GM20000 (cell line): ENCODE measurements at places on chromosomes 7 and 10.

- peak; percentile 76 for DNase-seq
These were observed 11.2 kb downstream of the MNX1 start for GRCh38 chr7:156998988-156999957.

DNA sequence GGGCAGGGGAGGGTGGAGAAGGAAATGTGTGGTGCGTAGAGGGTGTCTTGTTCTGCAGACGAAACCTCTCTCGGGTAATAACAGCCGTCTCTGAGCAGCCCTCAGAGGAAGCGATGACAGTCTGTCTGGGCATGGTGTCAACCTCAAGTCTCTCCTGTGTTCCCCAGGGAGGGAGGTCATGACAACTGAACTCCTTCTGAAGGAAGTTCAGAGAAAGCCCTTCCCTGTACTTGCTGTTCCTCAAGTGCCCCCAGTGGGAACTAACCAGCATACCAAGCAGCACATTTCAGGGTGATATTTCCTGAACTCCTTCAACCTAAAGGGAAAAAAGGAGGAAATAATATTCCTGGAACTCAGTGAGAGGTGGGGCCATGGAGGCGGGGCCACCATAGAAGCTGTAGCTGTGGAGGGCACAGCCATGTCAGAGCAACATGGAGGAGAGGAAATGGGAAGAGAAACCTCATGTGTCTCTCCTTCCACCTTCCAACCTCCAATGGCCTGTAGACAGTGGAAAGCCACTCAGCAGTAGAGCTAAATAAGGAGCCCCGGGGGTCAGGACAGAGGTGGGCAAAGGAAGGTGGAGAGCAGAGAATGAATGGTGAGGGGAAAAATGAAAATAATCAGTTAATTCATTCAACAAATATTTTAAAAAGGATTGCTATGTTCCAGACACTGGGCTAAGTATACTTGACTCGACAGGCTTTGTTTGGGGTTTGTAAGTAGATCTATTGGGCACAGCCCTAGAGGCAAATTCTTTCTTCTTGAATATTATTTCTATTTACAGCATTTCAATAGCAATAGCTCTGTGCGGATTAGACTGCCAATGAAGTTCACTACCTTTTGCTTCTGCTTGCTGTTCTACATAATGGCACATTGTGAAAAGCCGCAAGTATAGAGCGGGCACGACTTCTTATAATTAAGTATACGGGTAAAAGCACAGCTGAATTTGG, 61.0 kb upstream of the AOAH start:
- DNase-seq, result peak; percentile 45

- no peak for DNase-seq
These were observed 132.2 kb downstream of the PRKG1 start for GRCh38 chr10:51206500-51206899.

DNA sequence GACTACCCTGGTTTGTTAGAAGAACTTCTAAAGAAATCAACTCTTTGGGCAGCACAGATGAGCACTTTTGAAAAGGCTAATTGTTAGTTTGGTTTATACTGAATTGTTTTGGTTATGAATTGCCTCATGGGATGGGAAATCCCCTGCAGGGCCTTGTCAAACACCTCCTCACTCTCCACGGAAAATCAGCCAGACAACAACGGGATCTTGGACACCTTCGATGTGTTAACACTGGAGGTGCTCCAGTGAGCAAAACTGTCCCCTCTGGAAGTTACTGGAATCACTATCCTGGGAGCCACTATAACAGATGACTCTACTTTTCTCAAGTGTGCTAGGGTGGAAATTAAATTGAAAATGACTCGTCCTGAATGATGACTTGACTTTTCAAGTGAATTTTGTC, 38.7 kb downstream of the CDK6 start:
- DNase-seq, result no peak

DNA sequence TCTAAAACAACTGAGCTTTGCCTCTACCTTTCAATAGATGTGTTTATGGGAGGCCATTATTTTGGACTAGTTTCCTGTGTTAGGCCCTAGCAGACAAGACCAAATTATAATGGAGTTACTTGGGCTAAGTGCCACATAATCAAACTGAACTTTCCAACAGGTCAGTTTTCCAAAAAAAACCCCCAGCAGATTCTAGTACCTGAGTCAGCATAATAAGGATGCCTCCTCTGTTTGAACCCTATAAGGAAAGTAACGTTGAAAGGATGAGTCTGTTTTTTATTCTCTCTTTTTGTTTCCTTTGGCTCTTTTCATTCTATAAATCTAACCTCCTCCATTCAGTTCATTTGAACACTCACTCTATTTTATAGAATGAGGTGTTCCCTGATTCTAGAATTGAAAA, 148.1 kb upstream of the FAM3C start:
- no peak for DNase-seq

- no peak for DNase-seq
These were observed 142.6 kb upstream of the ASAH2 start for GRCh38 chr10:50393784-50394467.

GRCh38 chr7:92740700-92741126, 95.7 kb downstream of the CDK6 start:
- DNase-seq, result no peak

DNA sequence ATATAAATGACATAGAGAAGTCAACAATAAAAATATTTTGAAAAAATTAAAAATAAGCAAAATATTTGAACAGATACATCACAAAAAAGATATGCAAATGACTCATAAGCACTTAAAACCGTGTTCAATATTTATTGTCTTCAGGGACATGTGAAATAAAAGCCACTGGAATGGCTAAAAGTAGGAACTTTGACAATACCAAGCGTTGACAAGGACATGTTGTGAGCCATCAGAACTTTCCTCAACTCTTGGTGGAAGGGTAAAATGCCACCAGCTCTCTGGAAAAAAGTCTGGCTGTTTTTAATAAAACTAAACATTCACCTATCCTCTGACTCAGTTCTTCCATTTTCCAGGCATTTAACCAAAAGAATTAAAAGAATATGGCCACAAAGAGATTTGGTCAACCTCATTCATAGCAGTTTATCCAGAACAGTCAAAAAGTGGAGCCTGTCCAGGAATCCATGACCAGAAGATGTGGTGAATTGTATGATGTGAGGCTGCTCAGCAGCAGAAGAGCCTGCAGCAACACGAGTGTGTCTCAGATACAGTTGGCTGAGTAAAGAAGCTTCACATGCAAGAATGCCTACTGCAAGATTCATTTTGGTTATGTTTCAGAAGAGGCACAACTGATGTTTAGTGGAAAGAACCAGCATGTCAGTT, 7.1 kb upstream of the KLF6 start:
- DNase-seq, result no peak

- DNase-seq, result no peak
These were observed 280.9 kb downstream of the USP6NL start for GRCh38 chr10:11330383-11331045.

- no peak for DNase-seq
These were observed 393.2 kb upstream of the PODXL start for GRCh38 chr7:131949659-131950058.

- DNase-seq, result no peak
These were observed 38.5 kb downstream of the PYROXD2 start for GRCh38 chr10:98376485-98376884.

DNA sequence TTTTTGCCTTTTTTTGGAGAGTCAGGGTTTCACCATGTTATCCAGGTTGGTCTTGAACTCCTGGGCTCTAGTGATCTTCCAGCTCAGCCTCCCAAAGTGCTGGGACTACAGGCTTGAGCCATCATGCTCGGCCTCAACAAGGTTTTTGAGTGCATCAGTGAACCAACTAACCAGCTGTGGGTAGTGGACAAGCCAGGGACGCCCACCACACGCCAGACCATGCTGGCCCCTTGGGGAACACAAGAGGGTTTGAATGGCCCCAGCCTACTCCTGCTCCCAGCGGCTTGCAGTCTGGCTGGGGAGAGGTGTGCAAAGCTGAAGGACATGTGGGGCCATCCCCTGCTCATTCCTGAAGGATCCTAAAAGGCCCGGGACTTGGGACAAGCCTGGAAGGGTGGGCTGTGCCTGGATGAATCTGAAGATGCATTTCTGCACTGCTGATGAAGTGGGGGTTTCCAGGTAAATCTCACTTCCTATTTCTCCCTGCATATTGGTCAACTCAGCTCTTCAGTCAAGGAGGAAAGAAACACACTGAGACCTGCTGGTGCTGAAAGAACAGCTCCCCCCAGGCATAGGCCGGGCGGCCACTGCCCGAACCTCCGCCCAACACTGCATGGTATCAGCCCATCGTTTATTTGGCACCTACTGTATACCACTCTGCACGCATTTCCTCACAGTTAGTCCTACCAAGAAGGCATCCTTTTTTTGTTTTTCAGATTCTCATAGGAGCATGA, 6.9 kb downstream of the MMD2 start:
- DNase-seq, result peak; percentile 87

- no peak for DNase-seq
These were observed 572 bp downstream of the ATP5MF start for GRCh38 chr7:99465421-99465768.

DNA sequence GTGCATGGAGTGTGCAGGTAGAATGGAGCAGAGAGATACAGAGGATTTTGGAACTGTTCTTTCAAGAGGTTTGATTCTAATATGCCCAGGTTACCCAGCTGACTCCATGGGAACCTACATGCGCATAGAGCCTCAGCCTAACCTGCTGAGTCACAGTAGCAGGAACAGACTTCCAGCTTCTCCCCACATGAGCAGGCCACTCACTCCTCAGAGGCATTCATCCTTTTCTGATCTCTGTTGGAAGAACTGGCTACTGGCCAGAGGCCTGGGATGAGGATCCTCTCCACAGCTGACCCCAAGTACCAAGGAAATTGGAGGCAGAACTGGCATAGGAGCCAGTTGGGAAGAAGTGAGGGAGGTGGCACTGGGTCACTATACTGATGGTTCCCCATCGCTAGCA, 17.9 kb upstream of the CCSER2 start:
- DNase-seq, result no peak

DNA sequence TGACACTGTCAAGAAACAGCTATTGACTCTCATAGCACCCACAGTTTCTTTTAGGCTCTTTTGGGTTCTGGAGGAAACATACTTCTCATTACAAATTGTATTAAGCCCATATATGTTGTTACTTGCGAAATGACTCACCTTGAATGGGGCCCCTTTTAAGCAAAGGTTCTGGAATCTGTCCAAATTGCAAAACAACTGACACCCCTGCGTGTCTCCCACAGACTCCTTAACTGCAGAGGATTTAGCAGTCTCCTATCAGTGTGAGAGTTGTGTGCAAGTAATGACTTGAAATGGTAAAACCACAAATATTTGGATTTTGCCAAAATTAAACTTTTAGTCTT, 192.3 kb downstream of the DNAJC1 start:
- no peak for DNase-seq

DNA sequence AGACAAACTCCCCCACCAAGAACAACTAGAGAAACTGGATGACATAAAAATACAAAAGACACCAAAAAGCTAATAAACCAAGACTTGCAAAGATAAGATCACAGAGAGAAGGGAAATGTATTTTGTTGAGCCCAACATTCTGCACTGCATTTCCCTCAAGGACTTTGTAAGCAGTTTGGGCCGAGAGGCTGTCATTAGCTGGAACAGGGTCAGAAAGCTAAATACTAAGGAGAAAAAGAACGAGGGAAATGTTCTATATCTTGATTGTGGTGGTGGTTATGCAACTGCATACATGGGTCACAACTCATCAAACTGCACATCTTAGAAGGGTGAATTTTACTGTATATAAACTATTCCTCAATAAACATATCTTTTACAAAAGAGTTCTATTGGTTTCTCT, 315.0 kb downstream of the IPMK start:
- no peak for DNase-seq

- DNase-seq, result no peak
These were observed 14.9 kb downstream of the UNCX start for GRCh38 chr7:1247527-1248041.

- DNase-seq, result no peak
These were observed 13.1 kb downstream of the MARCHF5 start for GRCh38 chr10:92304061-92304460.

DNA sequence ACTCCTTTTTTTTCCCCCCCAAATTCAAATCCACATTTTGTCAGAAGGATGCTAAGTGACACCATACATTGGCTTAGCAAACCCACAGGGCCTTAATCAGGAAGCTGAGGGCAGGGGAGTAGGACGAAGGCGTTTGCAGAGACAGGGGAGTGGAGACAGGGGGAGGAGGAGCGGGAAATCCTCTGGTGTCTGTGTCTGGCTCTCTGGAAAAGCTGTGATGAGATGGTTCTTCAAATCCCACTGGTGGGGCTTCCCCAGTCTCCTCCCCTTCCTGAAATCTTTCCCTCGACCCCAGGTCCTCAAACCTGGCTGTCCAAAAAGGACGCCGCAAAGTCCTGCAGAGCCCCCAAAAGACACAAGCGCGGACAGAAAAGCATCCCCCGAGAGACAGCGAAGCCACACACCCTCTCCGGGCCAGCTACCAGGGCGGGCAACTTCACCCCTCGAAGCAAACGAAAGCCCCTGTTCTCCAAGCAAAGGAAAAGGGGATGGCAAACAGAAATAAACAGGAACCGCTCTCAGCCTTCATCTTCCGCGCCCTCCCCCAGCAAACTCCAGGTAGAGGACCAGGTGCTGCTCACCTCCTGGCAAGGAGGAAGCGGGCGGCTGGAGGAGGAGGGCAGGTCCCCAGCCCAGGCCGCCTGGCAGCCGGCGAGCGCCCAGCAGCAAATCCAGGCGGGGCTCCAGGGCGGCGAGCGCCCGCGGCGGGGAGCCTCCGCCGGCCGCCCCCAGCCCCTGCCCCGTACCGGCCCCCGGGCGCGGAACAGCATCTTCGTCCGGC, 520 bp downstream of the ELAPOR2 start:
- no peak for DNase-seq

- DNase-seq, result no peak
These were observed 9.9 kb downstream of the SLC25A13 start for GRCh38 chr7:96311967-96312366.

- no peak for DNase-seq
These were observed 293.8 kb downstream of the RNLS start for GRCh38 chr10:88289342-88289741.

DNA sequence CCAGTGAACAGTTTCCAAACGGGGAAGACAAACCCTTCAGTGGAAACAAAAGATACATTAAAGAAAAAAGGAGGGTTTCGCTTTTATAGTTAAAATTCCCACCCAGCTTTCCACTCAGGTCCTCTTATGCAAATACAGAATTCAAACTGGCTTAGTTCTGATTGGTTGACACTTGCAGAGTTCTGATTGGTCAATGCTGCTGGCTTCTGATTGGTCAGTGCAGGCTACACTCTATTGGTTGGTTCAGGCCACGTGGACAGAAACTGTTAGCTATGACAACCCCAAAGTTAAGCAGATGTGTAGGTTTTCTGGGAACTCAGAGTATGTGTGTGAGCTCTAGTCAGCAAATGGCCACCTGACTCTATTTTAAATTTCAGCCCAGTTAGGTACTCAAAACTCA, 80.0 kb downstream of the FBXL13 start:
- DNase-seq, result no peak

DNA sequence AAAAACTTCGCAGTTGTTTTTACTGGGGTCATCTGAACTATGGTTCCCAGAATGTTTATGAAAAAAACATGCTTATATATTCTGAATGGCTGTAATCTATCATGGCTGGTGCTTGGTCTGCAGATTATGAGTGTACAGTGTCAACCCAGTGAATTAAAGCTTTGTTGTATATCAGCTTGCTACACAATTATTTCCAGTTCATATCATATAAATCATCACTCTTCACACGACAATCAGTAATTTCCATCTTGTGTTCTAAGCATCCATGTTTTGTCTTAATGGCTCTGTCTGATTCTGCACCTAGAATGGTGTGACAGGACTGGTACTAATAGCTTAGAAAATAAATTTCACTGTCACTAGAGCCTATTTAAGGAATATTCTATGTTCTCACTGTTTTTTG, 83.6 kb downstream of the CABCOCO1 start:
- DNase-seq, result no peak
